Stimulated activated CD8-positive, alpha-beta memory T cell treated with anti-CD3 and anti-CD28 coated beads, Interleukin-12 subunit alpha, Interleukin-12 subunit beta, amount 100 ng/mL, for 4 hours (primary cell): ENCODE measurements at places on chromosomes 1 and 21.

GRCh38 chr1:29502225-29502910, 266.0 kb downstream of the PTPRU start:
- no peak for DNase-seq

DNA sequence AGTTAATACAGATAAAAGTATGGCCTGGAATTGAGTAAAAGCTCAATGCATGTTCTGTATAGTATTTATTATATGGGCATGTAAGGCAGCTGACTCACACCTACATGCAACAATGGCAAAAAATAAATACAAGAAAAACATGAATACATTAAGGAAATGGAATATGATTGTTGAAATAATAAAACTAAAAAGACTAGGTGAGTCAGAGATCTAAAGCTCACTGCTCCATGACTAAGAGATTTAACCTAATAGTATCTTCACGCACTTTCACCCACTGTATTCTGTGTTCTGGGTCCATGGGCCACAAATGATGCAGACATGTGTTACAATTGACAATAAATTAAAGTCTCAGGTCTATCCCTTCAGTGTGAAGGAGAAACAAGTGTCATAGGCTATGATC, 607.0 kb downstream of the AGBL4 start:
- no peak for DNase-seq

GRCh38 chr21:40723317-40723716, 123.6 kb downstream of the DSCAM start:
- DNase-seq: no peak

DNA sequence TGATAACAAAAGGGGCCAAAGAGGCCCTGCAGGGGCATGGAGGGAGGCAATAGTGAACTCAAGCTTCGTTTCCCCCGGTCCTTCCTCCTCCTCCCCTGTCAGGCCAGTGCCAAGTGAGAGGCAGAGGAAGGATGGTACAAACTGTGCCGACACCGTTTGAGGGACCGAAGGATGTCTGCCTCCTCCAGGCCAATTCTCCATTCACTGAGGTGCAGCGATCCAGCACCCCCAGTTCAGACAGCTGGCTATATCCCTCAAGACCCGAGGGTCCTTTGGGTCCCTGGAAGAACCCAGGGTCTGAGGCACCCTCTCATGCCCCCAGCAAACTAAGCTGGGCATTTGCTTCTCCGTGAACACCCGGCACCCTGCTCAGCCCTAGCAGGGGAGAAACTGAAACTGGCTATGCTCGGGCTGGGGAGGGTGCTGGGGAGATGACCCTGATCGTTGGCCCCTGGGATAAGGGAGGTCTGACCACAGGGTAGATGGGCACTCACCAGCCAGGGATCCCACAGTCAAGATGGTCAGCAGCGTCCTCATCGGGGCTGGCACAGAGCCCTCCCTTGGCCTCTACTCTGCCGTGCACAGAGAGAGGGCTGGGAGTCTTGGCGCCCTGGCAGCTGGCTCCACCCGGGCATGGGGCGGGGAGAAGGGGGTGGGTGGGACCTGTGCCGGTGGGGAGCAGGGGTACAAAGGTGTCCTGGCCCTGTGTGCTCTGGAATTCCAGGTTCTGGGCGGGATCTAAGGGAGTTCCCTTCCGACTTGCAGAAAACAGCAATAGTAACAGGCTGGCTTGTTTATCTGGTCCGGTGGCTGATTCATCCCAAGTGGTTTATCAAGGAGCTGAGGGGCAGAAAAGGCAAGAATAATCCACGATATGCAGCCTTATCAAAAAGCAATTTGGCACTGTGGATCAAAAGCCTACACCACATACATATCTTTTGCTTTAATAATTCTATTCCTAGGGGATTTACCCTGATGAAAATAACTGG, at the start of gene IL22RA1:
Gene IL22RA1, minus strand, starts transcription at position 595 of the 989 bp plus-strand sequence. Its CDS starts 58 bp downstream, at position 537.
- no peak for DNase-seq
